Activated CD4-positive, CD25-positive, alpha-beta regulatory T cell treated with anti-CD3 and anti-CD28 coated beads, Interleukin-2, amount 50 U/mL, for 16 hours (primary cell): ENCODE measurements at places on chromosomes 4 and X.
A peak's percentile ranks its signal among the peaks of the same experiment; 100 is the strongest.

DNA sequence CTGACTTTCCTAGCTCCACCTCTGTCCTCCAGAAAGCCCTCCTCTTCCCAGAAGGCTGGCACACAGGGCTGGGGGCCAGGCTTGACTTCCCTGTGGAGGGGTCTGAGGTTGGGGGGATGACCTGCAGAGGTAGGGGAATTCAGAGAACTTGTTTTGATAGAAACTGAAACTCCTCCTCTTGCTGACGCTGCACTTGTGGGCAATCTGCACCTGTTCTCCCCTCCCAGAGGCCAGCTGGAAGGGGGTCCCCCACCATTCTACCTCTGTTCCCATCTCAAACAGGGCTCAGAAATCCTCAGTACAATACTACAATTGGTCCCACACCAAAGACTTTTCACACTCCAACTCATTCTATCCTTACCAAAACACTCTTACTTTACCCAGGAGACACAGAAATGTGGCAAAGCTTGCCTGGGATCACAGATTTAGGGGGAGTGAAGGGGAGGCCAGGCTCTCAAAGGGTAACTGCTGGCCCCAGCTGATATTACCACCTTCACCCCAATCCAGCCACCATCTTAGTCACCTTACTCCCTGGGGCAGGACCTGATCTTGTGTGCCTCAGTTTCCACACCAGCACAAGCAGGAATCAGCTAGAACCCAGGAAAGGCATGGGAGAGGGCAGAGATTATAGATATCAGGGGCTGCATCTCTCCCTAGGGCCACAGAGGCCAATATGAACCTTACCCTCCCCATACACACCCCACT is 18.5 kb downstream of the OTUD5 start:
- peak; percentile 57 for DNase-seq

- DNase-seq = no peak
These were observed 42.5 kb downstream of the MID1 start for GRCh38 chrX:10577853-10578252.

DNA sequence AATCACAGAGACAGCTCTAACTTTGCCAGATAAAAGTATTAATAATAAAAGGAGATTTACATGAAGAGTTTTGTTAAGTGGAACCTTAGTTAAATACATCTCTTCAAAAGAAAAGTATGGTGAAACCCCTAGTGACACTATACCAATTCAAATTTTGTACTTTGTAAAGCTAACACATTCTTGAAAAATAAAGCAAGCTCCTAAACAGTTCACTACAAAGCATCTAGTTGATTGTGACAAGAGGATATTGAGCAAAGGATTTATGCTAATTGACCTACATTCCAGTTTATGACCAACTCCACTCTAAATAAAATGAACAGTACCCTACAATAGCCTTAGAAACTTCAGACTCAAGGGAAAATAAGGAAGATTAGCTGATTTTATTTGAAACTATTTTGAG is 69.4 kb upstream of the WDR17 start:
- no peak for DNase-seq

DNA sequence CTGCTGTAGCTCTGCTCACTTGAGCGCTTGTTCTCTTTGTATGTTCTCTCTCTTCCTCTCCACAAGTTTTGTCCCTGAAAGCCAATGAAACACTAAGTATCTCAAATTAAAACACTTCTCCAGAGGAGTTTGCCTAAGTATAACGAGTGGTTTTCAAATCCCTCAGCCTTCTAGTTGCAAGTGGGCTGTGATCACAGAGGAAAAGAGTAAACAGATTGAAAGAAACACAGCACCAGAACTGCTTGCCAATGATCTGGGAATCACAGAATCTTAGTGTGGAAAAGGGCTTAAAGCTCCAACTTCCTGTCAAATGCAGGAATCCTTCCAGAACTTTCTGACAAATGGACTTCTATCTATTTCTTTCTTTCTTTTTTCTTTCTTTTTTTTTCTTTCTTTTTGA is 4.8 kb upstream of the PRSS12 start:
- DNase-seq = no peak

- no peak for DNase-seq
These were observed 84.1 kb downstream of the NHS start for GRCh38 chrX:17459008-17459611.
